ENCODE measurements at places on chromosomes 13 and 19.
A peak's percentile ranks its signal among the peaks of the same experiment; 100 is the strongest.

DNA sequence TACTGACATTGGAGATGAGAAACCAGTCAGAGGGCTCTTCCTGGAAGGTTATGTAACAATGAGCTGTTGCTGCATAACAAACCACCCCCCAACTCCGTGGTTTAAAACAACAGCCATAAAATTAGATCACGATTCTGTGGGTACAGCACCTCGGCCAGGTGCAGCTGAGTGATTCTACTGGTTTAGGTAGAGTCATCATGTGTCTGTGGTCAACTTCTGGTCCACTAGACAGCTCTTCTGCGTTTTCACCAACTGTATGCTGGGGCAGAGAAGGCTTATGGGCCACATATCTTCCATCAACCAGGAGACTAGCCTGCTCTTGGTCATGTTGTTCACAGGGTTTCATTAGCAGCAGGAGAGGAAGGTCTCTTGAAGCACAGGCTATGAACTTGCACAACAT, 585.5 kb downstream of the KCTD12 start:
- DNase-seq: no peak

DNA sequence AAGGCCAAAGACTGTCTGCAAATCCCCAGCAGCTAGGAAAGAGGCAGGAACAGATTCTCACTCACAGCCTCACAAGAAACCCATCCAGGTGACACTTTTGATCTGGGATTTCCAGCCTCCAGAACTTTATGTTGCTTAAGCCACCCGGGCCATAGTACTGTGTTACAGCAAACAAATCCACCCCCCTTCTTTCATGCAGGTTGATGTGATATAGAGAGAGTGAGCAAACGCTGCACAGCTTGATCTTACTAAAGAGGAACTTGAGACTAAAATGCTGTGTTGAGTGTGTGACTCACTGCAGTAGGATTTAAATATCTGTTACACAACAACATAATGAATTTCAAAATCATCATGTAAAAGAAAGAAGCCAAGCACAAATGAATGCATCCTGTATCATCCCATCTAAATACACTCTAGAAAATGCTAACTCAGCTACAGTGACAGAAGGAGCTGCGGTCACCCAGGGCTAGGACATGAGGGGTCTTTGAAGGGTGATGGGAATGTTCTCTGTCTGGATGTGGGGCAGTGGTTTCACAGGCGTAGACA, 32.2 kb downstream of the RCBTB2 start:
- DNase-seq: no peak

GRCh38 chr19:8129061-8129618, 20.3 kb downstream of the FBN3 start:
- DNase-seq: peak; percentile 13

- peak; percentile 42 for DNase-seq
Observed at GRCh38 chr19:29845574-29846176, 33.9 kb downstream of the CCNE1 start.

- no peak for DNase-seq
Observed at GRCh38 chr13:58960888-58961287, 1202.8 kb downstream of the DIAPH3 start.

GRCh38 chr13:84985860-84986259, 813.4 kb downstream of the SLITRK6 start:
- DNase-seq: no peak

DNA sequence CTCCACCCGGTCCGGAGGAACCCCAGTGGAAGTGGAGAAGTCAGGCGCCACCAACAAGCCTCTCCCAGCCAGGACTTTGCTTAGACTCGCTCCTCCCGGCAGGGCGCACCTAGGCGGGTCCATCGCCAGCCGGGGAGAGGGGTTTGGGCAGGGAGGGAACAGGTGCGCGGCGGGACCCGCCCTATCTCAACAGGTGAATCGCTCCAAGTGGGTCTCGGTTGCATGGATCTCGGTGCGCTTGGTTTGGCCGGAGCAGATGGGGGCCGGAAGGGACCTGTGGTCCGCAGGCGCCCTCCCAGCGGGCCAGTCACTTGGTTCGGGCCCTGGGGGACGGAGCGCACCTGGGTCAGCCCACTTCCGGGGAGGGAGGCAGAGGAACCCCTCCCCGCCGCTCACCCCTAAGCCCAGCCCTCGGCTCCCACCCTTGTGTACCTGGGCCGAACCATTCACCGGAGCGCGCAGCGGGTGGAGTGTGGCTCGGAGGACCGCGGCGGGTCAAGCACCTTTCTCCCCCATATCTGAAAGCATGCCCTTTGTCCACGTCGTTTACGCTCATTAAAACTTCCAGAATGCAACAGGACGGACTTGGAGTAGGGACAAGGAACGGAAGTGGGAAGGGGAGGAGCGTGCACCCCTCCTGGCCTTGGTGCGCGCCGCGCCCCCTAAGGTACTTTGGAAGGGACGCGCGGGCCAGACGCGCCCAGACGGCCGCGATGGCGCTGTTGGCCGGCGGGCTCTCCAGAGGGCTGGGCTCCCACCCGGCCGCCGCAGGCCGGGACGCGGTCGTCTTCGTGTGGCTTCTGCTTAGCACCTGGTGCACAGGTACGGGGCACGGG, at the start of gene LSR:
TSS of gene LSR (plus strand) at position 693 of the 836 bp plus-strand sequence. CDS start at position 714, 21 bp downstream.
- DNase-seq: no peak
